Aorta (tissue), 5 donors: ENCODE measurements at places on chromosomes 3 and 15.

GRCh38 chr15:82314769-82315518, 34.3 kb downstream of the GOLGA6L10 start:
- DNase-seq, result no peak

- no peak for DNase-seq
Observed at GRCh38 chr3:131730581-131730980, 227.8 kb upstream of the MRPL3 start.

- no peak for DNase-seq
Observed at GRCh38 chr15:64749999-64750657, 25.3 kb downstream of the RBPMS2 start.

GRCh38 chr3:176088962-176089383, 1108.3 kb downstream of the TBL1XR1 start:
- DNase-seq, result no peak

- DNase-seq, result no peak
Observed at GRCh38 chr3:13541691-13542090, 7.2 kb upstream of the FBLN2 start.

GRCh38 chr3:128557531-128558280, 64.7 kb upstream of the GATA2 start:
- DNase-seq, result peak; percentile 5

GRCh38 chr3:126406389-126407296, 11.9 kb downstream of the CFAP100 start:
- no peak for DNase-seq

DNA sequence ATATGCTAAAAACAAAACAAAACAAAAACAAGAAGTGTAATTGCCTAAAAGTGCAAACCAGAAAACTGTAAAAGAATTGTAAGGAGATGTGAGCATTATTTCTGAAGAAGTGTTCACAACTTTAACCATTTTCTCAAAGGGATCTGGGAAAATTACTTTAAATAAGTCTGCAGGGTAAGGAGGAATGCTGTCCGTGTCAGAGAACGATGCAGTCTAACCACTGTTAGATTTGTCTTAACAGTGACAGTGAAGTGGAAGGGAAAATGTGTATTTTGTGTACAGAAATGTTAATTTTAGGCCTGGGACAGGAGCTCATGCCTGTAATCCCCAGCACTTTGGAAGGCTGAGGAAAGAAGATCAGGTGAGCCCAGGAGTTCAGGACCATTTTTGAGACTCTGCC, 95.7 kb downstream of the DLG1 start:
- DNase-seq, result no peak

- no peak for DNase-seq
Observed at GRCh38 chr3:158352551-158352950, 218.4 kb upstream of the MLF1 start.

DNA sequence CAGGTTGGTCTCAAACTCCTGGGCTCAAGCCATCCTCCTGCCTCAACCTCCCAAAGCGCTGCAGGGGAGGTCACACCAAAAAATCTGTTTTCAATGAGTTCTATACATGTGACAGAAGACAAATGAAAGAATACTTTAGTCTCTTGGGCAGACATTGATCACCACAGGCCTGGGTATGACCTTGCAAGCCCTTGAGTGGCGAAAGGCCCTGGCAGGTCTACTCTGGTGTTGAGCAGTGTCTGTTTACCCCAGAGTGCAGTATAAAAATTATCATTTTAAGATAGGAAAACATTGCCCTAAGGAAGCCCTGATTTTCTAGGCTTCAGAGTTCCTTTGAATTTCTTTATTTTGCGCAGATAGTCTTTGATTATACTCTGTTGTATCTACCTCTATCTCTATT, 61.6 kb upstream of the GBE1 start:
- DNase-seq, result no peak

- DNase-seq, result no peak
Observed at GRCh38 chr15:27258287-27258686, 287.3 kb downstream of the GABRG3 start.

GRCh38 chr3:6526321-6526720, 334.6 kb upstream of the GRM7 start:
- DNase-seq, result no peak

- no peak for DNase-seq
Observed at GRCh38 chr15:83694536-83694935, 40.6 kb downstream of the ADAMTSL3 start.

GRCh38 chr3:73536952-73537351, 87.8 kb downstream of the PDZRN3 start:
- DNase-seq, result no peak

DNA sequence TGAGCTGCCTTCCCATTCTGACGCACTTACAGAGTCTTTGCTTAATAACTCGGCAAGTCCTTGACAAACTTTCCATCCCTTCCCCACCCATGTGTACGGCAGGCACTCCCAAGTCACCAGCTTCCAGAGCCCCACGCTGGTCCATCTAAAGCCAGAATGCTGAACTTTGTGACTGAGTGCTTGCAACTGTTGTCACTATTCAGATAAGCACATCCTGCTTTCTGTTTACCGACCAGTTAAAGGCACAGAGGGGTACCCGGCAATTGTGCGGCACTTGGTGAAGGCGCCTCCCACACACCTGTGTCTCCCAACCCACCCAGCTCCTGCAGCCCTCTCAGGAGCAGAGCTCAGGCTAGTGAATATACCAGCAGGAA, 430.6 kb downstream of the FOXP1 start:
- no peak for DNase-seq
